ENCODE measurements at places on chromosomes 12 and 14.
A peak's percentile ranks its signal among the peaks of the same experiment; 100 is the strongest.

DNA sequence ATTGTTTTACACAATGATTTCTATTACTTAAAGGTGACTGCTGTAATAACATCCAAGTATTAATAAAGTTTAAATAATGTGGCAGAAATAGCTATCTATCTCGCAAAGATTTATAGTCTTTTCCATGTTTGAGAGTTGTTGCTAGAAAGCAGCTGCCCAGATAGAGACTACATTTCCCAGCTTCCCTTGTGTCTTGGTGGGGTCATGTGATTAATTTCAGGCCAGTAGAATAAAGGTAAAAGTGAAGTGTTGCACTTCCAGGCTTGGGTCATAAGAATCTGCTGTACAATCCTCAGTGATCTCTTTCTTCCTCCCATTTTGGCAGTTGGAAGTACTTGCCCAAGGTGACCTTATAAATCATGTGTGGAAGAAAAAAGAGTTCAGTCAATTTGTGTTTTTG lies 449.7 kb upstream of the USP15 start:
- no peak for DNase-seq

DNA sequence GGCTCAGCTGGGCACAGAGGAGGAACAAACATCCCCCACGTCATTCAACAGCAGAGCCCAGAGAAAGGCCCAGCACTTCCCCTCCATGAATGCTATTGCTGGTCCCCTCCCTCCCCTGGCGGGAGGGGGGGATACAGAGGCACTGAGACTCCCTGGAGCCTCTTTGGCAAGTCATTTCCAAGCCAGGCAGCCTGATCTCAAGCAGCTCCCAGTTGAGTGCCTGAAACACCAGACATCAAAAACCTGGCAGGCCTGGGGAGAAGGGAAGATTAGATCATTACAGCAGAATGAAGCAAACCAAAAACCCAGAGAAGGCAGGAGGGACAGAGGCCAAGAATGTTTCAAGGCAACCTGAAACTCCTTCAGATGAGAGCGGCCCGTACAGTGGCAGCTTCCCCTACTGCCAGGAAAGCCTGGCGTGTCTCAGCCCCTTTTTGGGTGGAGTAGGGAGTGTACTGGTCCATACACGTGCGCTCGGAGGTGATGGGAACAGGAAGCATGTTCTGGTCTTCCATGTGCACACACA lies 92.1 kb downstream of the LRRC74A start:
- DNase-seq = no peak

DNA sequence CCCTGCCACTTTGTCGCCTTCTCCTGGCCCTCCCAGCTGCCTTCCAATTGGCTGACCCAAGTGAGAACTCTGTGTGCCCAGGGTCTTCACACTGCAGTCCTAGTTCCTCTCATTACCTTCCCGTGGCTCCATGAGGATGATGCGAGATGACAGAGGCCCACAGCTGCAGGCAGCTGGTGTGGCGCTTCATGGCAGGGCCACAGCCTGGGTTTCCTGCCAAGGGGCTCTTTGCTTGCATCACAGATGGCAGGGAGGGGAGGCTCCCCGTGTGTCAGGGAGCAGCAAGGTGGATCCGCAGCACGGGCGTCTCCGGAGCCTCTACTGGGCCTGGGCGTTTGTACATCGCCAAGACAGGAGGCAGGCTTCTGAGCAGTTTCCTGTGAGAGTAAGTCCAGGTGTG lies 28.9 kb downstream of the DEGS2 start:
- DNase-seq = no peak

- no peak for DNase-seq
Measured at GRCh38 chr12:38328306-38328895, 11.8 kb downstream of the ALG10B start.

DNA sequence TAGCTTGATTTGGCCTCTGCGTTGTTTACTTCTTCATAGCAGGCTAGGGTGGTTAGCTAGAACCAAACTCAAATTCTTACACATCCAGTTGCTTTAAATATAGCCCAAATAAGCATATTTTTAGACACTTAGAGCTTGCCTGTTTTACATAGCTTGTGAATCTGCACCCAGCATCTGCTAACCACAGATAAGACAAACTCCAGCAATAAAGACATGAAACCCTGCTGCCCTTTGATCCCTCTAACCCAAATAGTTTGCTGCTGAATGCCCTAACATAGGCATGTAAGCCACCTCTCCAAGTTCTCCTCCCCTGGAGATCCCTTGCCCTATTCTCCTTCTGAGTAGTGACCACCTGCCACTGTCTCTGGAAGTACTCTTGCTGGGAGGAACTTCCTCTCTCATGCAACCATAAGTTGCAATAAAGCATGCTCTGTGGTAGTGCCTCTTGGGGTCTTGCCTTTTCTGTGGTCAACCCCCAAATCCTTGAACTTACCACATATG lies 185.6 kb downstream of the TMEM117 start:
- peak; percentile 39 for DNase-seq

- no peak for DNase-seq
Measured at GRCh38 chr12:85587158-85587557, 249.1 kb downstream of the RASSF9 start.

- no peak for DNase-seq
Measured at GRCh38 chr12:127176804-127177203, 1090.2 kb upstream of the TMEM132C start.

- no peak for DNase-seq
Measured at GRCh38 chr12:40146800-40147797, 41.2 kb upstream of the SLC2A13 start.

Data from GM06990 (cell line).